ENCODE measurements at places on chromosomes 12 and 14.

DNA sequence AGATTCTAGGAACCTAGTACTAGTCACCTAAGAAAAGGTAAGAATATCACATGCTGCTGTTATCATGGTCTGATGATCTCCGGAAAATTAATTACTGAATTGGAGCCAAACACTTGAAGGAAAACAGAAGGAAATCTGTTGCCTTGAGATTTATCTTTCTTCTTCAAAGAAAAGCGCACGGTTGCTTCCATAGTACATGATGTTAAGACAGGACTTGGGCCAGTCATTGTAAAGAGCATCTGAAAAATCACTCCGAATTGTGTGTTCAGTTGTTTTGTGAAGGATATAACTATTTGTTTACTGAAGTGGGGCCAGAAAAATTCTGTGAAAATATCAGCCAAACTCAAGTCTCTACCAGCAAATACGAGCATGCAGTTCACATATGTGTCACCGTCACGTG is 134.9 kb upstream of the FOXN3 start:
- no peaks in the 10 kb centered on the region for H3K27me3 ChIP-seq
- peaks cover 35% of the 10 kb centered on the region for H3K4me1 ChIP-seq
- H3K27ac ChIP-seq: no peak overlapping the region
- H3K36me3 ChIP-seq: no peaks in the 10 kb centered on the region
- no peak for DNase-seq

GRCh38 chr12:76346798-76347420 is 1.3 kb downstream of the BBS10 start:
- H3K4me1 ChIP-seq: peaks cover 40% of the 10 kb centered on the region
- no peaks in the 10 kb centered on the region for H3K36me3 ChIP-seq
- H3K4me3 ChIP-seq: peak overlapping the region; percentile 84
- DNase-seq: no peak
- peak overlapping the region; percentile 90 for H3K27ac ChIP-seq
- no peaks in the 10 kb centered on the region for H3K27me3 ChIP-seq

DNA sequence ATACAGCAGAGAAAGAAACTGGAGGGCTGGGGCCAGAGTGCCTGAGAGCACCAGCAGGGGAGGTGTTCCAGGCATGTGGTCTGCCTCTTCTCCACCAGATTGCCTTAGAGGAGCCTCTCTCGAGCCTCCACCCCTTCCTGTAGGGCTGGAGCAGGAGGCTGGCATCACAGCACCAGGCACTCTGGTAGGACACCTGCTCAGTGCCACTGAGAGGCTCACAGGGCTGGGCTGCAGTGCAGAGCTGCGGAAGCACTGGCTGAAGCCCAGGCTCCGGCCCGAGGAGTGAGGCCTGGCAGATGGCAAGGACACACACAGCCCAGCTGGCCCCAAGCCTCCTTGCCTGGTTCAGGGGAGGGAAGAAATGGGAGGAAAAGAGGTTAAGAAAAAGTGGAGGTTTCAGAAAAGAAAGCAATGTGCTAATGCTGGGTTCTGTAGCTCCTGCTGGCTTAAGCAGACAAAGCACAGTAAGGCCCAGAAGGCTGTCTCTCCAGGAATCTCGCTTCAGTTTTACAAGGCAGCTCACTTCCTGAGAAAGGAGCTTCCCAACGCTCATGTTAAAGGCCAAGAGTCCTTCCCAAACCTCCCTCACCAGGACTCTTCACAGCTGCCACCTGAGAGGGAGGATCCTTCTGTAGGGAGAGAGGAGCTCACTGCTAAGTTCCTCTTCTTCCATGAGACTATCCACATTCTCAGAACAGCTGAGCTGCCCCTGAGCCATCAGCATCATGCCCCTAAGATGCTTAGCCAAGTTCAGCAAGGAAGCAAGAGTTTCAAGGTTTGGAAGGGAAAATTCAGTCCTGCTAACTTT is 23.8 kb downstream of the SPTB start:
- no peaks in the 10 kb centered on the region for H3K27me3 ChIP-seq
- H3K27ac ChIP-seq: no peak overlapping the region
- no peaks in the 10 kb centered on the region for H3K36me3 ChIP-seq
- no peak overlapping the region for H3K4me3 ChIP-seq

DNA sequence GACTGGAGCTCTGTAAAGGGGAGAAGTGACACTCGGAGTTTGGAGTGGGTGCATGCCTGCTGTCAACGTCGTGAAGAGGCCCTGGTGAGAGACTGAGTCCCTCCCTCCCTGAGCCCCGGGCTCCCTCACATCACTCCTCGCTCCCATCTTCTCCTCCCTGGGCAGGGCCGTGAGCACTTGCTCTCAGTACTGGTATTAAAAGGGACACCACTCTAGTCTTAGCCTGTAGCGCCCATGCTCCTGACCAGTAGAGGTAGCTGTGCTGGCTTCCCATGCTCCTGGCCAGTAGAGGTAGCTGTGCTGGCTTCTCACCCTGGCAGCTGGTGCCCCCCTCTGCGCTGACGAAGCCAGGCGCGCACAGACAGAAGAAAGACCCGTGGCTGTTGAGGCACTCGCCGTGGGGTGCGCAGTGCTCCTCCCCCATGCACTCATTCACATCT is 14.7 kb downstream of the ISCA2 start:
- H3K27me3 ChIP-seq: no peaks in the 10 kb centered on the region
- H3K27ac ChIP-seq: no peak overlapping the region
- no peak overlapping the region for H3K4me3 ChIP-seq
- peaks cover 6% of the 10 kb centered on the region for H3K4me1 ChIP-seq
- no peak for DNase-seq

- H3K36me3 ChIP-seq: no peaks in the 10 kb centered on the region
- no peaks in the 10 kb centered on the region for H3K27me3 ChIP-seq
- peaks cover 1% of the 10 kb centered on the region for H3K4me1 ChIP-seq
Observed at GRCh38 chr14:100134586-100134985, 24.9 kb downstream of the DEGS2 start.

DNA sequence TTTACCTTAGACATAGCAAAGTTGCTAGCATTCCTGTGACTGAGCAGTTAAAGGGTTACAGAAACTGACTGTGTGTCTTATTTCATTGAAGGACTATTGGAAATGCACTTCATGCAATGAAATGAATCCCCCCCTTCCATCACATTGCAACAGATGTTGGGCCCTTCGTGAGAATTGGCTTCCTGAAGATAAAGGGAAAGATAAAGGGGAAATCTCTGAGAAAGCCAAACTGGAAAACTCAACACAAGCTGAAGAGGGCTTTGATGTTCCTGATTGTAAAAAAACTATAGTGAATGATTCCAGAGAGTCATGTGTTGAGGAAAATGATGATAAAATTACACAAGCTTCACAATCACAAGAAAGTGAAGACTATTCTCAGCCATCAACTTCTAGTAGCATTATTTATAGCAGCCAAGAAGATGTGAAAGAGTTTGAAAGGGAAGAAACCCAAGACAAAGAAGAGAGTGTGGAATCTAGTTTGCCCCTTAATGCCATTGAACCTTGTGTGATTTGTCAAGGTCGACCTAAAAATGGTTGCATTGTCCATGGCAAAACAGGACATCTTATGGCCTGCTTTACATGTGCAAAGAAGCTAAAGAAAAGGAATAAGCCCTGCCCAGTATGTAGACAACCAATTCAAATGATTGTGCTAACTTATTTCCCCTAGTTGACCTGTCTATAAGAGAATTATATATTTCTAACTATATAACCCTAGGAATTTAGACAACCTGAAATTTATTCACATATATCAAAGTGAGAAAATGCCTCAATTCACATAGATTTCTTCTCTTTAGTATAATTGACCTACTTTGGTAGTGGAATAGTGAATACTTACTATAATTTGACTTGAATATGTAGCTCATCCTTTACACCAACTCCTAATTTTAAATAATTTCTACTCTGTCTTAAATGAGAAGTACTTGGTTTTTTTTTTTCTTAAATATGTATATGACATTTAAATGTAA is 31.5 kb downstream of the MDM2 start:
- no peaks in the 10 kb centered on the region for H3K4me1 ChIP-seq
- no peak for DNase-seq
- no peak overlapping the region for H3K27ac ChIP-seq
- no peak overlapping the region for H3K4me3 ChIP-seq

DNA sequence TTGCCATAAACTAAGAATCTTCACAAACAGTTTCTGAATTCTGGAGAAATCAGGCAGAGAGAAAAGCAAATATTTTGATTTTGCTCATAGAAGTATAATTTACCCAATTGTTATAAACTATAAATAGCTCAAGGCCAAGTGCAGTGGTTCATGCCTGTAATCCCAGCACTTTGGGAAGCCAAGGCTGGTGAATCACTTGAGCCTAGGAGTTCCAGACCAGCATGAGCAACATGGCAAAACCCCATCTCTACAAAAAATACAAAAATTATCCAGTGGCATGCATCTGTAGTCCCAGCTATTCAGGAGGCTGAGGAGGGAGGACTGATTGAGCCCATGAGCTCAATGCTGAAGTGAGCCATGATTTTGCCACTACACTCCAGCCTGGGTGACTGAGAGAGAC is 19.6 kb upstream of the MMP19 start:
- no peak for DNase-seq
- no peaks in the 10 kb centered on the region for H3K4me1 ChIP-seq
- H3K4me3 ChIP-seq: no peak overlapping the region
- no peaks in the 10 kb centered on the region for H3K27me3 ChIP-seq

GRCh38 chr12:25001311-25001710 is 52.4 kb upstream of the BCAT1 start:
- H3K27me3 ChIP-seq: no peaks in the 10 kb centered on the region
- DNase-seq: no peak
- no peak overlapping the region for H3K4me3 ChIP-seq
- no peak overlapping the region for H3K27ac ChIP-seq
- no peaks in the 10 kb centered on the region for H3K36me3 ChIP-seq
- H3K4me1 ChIP-seq: peaks cover 13% of the 10 kb centered on the region

DNA sequence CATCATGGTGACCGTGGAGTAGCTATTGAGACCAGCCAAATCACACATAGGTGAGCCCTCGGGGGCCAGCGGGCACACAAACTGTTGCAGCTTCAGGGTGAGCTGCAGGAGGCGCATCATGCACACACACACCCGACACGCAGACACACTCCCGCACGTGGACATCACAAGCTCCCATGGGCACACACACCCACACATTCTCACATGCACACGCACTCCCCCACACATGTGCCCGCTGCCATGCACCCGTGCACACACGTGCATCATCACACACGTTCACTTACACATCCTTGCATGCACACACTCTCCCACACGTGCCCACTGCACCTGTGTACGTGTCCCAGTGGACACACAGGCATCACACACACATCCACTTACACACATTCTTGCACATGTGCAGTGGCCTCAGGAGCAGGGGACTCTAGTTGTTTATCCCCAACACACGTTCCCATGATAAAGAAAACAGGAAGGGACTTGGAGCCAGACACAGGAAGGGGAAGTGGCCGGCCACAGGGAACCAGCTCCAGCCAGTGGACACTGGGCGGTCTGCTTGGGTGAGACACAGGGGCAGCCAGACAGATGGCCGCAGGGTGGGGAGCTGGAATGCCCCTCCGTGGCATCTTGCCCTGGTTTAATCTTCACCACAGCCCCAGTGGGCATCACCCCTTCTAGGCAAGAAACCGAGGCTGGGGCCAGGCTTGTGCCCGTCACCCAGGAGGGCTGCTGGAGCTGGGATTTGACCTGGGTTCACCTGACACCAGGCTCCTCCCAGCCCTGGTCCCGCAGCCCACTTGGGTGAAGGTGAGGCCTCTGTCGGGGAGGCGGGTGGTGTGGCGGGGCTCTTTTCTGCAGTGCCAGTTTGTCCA is 49.7 kb downstream of the CYP46A1 start:
- no peaks in the 10 kb centered on the region for H3K27me3 ChIP-seq
- H3K36me3 ChIP-seq: no peaks in the 10 kb centered on the region
- DNase-seq: no peak

GRCh38 chr12:117143008-117143532 is 43.9 kb upstream of the TESC start:
- H3K27me3 ChIP-seq: no peaks in the 10 kb centered on the region
- no peak for DNase-seq
- H3K27ac ChIP-seq: no peak overlapping the region
- H3K4me3 ChIP-seq: no peak overlapping the region
- peaks cover 51% of the 10 kb centered on the region for H3K36me3 ChIP-seq

DNA sequence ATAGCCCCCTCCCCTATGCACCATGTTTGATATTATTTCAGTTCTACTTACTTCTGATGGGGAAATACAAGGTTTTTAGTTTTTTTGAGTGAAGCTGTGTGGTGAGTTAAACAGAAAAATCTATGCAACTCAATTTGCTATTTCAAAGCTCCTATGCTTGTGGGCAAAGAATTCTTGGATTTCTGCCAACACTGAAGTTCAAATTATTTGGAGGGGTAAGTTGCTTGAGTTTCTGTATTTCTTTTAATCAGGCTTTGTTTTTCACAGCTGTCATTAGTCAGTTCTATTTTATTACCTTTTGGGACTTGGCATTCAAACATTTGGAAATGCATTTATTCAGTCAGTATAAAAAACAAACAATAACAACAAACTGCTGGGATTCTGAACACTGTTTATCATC is 407.5 kb upstream of the MGAT4C start:
- H3K36me3 ChIP-seq: no peaks in the 10 kb centered on the region
- H3K4me1 ChIP-seq: no peaks in the 10 kb centered on the region
- H3K27me3 ChIP-seq: no peaks in the 10 kb centered on the region
- no peak for DNase-seq
- H3K27ac ChIP-seq: no peak overlapping the region

GRCh38 chr12:109494348-109494881 is 17.0 kb downstream of the UBE3B start:
- H3K4me1 ChIP-seq: no peaks in the 10 kb centered on the region
- DNase-seq: no peak
- H3K36me3 ChIP-seq: no peaks in the 10 kb centered on the region
- no peak overlapping the region for H3K27ac ChIP-seq

GRCh38 chr14:65962952-65963351 is 523.2 kb upstream of the CCDC196 start:
- H3K36me3 ChIP-seq: no peaks in the 10 kb centered on the region
- no peak overlapping the region for H3K27ac ChIP-seq
- no peaks in the 10 kb centered on the region for H3K27me3 ChIP-seq
- no peak overlapping the region for H3K4me3 ChIP-seq
- no peak for DNase-seq

DNA sequence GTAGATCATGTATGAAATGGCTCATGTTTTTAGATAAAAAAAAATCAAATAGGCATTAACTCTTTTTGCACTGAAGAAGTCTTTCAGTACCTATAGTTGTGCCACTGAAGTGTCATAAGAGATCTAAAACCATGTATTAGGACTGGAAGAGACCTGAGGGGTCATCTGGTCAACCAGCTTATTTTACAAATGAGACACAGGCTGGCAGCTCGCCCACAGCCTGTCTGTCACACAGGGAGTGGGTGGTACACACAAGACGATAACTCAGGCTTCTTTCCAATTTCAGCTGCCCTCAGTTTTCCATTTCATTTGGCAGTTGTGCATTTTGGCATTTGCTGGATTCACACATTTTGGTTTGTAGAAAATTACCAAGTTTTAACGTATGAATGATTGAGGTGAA is 34.7 kb downstream of the C12orf75 start:
- DNase-seq: no peak
- no peaks in the 10 kb centered on the region for H3K27me3 ChIP-seq
- no peak overlapping the region for H3K27ac ChIP-seq
- no peaks in the 10 kb centered on the region for H3K4me1 ChIP-seq
- no peaks in the 10 kb centered on the region for H3K36me3 ChIP-seq

DNA sequence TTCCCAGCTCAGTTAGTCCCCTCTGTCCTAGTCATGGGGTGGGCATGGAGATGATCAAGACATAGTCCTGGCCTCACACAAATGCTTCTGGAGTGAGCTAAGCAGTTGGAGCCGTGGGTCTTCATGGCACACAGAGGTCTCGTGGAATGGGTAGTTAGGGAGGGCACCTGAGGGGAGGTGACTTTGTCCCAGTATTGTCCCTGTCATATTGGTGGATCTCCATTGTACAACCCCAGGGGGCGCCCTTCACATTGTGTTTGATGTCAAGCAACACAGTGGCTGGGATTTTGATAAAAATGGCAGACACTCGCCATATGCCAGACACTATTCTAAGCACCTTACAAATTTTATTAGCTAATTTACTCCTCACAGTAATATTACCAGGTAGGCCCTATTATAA is 175.4 kb upstream of the LHX5 start:
- no peak for DNase-seq
- no peak overlapping the region for H3K27ac ChIP-seq
- no peaks in the 10 kb centered on the region for H3K4me1 ChIP-seq
- H3K4me3 ChIP-seq: no peak overlapping the region

All from heart right ventricle (tissue), 16 donors.